ENCODE measurements at places on chromosomes 3 and 15.

DNA sequence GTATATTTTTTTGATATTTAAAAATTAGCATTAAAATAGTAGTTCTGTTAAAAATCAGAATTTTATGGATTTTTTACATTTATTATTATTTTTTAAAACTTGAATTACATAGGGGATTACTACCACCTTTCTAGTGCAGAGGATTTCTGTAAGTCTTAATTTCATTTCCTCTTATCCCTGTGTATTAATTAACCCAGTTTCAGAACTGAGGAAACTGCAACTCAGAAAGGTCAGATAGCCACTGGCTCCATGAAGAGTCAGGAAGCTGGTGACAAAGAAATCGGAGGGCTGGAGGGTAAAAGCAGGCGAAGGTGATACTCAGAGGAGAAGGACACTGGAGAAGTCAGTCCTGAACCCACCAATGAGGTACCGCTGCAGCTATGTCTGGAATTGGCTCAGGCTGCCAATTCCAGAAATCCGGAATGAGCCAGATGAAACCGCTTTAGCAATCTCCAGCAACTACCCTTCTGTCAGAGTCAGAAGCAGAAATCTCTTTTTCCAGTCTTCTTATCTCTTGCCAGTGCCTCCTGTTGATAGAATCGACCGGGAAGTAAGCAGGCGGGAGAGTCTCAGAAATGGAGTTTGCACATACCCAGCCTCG is 308.5 kb downstream of the SV2B start:
- DNase-seq: no peak

GRCh38 chr15:69929905-69930630 is 167.6 kb downstream of the TLE3 start:
- no peak for DNase-seq

DNA sequence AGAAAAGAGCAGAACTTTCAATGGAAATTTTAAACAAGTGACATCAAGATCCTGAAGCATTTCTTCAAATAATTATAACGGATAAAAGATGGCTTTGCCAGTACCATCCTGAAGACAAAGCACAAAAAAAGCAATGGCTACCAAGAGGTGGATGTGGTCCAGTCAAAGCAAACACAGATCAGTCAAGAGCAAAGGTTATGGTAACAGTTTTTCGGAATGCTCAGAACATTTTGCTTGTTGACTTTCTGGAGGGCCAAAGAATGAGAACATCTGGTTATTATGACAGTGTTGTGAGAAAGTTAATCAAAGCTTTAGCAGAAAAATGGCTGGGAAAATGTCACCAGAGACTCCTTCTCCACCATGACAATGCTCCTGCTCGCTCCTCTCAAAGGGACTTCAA is 31.5 kb downstream of the FEM1B start:
- DNase-seq: no peak

DNA sequence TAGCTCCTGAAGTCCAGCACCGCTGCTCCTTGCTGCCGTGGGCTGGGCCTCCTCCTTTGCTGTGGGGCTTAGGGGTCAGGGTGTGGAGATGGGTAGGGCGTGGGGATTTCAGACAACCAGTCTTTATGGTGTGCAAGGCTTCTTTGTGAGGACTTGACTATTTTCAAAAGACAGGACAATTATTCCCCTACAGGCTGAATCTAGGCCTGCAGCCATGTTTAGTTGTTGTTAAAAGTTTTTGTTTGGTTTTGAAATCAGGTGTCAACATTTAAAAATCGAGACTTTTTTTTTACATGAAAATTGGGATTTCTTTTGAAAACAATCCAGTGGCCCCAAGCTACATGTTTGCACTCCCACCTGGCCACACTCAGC is 10.6 kb downstream of the RPL32 start:
- DNase-seq: no peak
